NCI-H774 (cell line): ENCODE measurements at places on chromosomes 6 and 20.

DNA sequence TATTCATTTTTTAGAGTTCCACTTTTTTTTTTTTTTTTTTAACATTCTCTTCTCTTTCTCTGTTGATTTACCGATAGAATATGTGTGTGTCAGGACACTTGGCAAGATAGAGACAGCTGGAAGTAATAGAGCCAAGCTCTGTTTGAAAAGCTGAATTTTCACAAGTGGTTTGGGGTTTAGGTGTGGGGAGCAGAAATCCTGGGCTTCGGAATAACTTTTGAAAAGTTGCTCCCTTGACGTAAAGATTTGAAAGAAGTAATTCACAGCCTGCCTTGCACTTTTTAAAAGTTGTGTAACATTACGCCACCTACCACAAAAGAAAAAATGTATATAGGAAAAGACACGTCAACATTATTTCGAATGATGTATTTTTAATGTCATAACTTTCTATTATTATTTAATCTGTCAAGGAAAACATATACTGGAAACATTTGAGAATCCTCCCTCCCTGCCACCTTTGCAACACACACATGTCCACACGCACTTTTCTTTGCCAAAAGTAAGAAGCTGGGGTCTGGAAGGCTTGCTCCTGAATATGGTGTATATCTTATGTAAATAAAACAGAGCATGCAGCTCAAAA, 917.9 kb downstream of the KIF16B start:
- no peak for DNase-seq

DNA sequence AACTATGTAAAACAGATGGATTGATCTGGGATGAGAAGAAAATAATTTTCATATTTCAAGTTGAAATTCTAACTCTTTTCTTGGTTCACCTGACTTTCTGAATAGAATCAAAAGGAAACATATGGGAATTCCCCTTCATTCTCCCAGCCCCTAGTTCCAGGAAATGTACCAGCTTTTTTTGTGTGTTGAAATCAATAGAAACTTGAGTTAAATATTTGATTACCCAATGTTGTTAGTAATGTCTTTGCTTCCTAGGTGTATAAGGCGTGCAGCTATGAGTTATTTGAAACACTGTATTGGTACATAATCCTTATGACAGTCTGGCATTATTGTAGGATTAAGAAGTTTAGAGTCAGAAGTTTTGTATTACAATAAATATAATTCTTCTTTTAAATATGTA, 21.5 kb downstream of the VNN2 start:
- no peak for DNase-seq

GRCh38 chr6:168607272-168608112, 166.5 kb downstream of the SMOC2 start:
- DNase-seq, result peak; percentile 50

GRCh38 chr6:144295211-144295610, 10.1 kb downstream of the UTRN start:
- no peak for DNase-seq

GRCh38 chr20:40718982-40719729, 30.1 kb upstream of the MAFB start:
- no peak for DNase-seq

DNA sequence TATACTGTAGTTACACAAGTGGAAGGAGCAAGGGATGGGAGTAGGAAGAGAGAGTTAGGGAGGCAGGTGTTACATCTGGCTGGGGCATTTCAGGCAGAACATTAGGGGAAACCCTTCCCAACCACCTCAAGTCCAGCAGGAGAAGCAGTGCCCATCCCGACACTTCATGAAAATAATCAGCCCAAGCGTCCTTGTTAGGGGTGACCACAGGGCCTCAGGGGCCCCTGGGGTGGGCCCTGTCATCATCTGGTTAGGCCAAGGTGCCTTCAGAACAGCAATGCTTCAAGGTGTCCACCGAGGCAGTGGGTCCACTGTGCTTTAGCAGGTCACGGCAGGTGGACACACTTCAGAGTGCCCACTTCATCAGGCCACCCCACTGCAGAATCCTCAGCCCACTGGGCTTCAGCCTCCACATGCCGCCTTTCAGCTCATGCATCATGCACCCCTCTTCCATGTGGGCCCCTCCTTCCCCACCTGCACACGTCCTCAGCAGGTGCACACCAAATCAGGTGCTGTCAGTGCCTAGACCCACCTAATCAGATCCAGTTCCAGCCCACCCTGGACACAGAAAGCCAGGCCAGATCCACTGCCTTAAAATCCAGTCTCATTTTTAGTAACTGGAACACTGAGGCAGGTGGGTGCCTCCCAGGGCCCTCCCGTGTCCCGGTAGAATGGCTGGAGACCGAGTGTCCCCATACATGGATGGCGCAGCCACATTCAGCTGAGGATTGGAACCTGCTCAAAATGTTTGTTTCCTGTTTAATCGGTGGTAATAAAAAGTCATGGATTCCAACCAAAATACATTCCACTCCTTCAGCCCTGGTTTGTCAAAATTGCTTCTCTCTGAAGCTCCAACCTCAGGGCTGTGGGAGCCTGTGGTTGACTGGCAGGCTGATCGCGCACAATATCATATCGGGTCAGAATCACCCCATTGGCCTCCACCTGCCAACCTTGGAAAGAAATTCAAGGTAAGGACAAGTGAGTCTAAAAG, 99.5 kb downstream of the ANKRD60 start:
- no peak for DNase-seq

DNA sequence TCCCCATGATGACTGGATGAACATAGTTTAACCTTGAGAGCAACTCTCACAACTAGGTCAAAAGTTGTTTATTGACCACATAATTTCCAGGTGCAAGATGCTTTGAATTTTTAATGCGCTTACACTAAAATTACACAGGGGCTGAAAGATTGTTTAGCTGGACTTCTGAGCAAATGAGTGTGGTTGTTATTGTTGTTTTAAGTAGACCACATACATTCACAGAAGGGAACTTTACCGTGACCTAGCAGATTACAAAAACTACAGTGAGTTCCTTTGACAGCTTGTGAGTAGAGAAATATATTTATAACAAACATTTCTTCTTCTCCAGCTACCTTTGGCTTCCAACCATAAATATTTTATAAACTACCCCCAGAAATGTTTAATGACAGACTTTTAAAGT, 178.9 kb downstream of the UST start:
- no peak for DNase-seq
